Aorta (tissue), 5 donors: ENCODE measurements at places on chromosomes 13 and 19. TPM values are rescaled to one million over a fixed set of nuclear protein-coding genes. Genes with fewer than 3 reads are reported as not detected.
A peak's percentile ranks its signal among the peaks of the same experiment; 100 is the strongest.

DNA sequence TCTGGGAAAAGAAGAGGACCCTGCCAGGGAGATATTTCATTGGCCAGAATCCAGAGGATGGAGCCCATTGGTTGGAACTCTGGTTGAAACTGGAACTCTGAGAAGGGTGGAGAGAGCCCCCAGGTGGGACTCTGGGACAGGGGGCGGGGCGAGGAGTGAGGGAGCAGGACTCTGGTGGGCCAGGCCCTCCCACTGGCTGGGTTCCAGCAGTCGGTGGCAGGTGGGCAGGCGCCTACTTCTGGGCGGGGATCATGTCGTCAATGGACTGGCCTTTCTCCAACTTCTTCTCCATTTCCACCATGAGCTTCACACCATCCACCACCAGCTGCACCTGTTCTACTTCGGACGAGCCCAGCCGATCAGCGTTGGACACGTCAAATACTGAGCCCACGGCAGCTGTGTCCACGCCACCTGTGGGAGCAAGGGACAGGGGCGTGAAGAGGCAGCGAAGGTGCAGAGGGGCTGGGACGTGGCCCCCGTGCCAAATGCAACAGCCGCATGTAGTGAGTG lies 16.1 kb downstream of the CKM start:
- no peak for DNase-seq

The KL gene
- 2.4 TPM for total RNA-seq

DNA sequence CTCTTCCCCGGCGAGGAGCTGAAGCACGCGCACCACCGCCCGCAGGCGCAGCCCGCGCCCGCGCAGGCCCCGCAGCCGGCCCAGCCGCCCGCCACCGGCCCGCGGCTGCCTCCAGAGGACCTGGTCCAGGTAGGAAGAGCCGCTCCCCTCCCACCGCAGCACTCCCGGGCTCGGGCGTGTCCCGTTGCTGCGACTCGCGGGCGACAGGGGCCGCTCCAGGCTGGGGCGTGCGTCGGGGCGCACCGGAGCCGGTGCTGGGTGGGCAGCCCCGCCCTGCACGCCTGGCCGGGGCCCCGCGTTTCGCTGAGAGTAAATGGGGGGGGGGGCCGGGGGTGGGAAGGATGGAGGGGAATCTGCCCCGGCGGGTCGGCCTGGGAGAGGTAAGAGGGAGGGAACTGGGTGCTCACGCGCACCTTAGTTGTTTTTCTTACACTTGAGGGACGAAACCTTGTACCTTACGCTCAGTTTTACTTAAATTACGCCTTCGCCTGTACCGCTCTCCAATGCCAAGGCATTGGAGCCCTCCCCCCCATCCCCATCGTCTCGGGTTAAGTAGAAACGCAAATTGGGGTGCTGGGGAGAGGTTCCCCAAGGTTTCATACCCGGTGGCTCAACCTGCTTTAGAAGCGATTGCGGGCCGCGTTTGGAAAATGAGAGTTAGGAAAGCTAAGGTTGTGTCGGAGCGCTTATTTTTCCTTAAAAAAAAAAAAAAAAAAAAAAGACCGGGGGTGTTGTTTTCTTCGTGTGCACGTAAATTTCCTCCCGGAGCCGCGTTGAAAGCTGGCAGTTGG lies 850 bp downstream of the KLF5 start:
- DNase-seq: peak; percentile 57

- no peak for DNase-seq
Measured at GRCh38 chr13:48319531-48320398, 16.2 kb downstream of the RB1 start.

GRCh38 chr19:47725759-47726401 lies 12.7 kb downstream of the EHD2 start:
- DNase-seq: no peak

DNA sequence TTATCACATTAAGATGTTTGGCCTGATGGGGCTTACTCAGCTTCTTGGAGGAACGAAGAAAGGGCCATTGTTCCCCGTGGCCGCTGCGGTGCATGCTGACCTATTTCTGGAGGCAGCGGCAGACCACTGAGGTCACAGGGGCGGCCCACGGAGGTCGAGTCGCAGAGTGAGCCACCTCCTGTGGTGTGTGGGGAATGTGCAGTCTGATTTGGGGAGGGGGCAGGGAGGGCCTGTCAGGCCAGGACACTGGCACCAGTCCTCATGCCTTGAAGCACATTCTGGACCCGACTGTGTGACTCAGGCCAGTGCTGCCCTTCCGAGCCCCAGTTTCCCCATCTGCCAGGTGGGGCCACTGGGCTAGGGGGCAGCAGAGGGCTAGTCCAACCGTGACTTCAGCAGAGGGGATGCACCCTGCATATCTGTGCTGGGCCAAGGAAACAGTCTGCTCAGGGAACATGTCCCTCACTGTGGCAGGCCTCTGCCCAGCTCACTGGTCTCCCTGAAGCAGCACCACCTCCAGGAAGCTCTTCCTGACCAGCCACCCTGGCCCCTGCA lies 6.3 kb downstream of the SLC7A10 start:
- no peak for DNase-seq

- no peak for DNase-seq
Measured at GRCh38 chr13:73825143-73825542, 309.1 kb downstream of the KLF12 start.

- no peak for DNase-seq
Measured at GRCh38 chr13:79810669-79811068, 329.7 kb downstream of the NDFIP2 start.

GRCh38 chr13:42474954-42475353 lies 99.0 kb upstream of the TNFSF11 start:
- DNase-seq: no peak

GRCh38 chr19:47897861-47898260 lies 11.7 kb upstream of the SULT2A1 start:
- no peak for DNase-seq

- no peak for DNase-seq
Measured at GRCh38 chr13:96492766-96493165, 402.9 kb downstream of the HS6ST3 start.

- peak; percentile 97 for DNase-seq
Measured at GRCh38 chr19:11535792-11536595, 2.7 kb upstream of the CNN1 start.

- DNase-seq: no peak
Measured at GRCh38 chr13:113454936-113455335, 1.6 kb upstream of the ADPRHL1 start.

The SOHLH2 gene
- total RNA-seq: not detected

DNA sequence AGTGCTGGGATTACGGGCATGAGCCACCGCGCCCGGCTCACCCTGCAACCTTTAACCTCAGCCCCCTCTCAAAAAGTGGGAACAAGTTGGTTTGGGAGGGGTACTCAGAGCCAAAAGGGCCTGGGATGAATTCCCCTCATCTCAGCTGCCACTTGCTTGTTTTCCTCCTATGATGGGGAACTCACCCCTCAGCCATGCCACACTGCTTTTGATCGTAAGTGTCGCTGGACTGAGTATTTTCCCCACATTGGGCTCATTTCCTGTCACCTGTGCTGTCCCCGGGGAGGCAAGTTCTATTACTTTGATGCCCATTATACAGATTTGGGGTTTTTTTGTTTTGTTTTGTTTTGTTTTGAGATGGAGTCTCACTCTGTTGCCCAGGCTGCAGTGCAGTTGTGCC lies 6.5 kb downstream of the R3HDM4 start:
- no peak for DNase-seq

DNA sequence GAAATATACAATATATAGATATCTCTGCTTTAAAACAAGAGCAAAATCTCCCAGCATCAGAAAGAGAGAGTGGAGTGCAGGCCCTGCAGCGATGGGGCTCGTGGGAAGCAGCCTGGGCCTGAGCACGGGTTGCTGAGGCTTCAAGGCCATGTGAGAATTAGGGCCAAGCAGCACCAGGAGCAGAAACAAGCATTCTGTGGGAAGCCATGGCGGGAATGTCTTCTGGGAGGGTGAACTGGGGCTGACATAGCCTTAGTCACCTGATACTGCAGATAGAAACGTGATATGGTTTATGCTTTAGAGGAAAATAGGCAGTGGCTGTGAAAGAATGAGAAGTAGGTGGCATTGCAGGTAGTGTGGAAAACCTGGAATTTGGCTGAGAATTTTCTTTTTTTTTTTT lies 472.3 kb downstream of the IRS2 start:
- no peak for DNase-seq

DNA sequence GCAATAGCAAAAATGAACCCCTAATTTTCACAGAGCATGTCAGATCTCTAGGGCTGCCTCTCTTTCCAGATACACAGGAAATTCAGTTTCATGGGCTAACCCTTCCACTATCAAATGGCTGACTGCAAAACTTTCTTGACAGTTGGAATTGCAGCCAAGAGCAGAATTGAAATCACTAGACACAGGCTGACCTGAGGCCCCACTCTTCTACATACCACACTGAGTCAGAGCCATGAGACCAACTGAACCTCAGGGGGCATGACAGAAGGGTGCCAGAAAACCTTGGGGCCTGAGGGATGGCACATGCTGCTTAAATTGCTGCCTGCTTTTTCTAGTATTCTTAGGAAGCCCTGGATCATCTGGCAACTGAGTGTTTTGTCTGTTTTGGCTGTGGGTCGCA lies 1.7 kb upstream of the DLEU7 start:
- DNase-seq: no peak

DNA sequence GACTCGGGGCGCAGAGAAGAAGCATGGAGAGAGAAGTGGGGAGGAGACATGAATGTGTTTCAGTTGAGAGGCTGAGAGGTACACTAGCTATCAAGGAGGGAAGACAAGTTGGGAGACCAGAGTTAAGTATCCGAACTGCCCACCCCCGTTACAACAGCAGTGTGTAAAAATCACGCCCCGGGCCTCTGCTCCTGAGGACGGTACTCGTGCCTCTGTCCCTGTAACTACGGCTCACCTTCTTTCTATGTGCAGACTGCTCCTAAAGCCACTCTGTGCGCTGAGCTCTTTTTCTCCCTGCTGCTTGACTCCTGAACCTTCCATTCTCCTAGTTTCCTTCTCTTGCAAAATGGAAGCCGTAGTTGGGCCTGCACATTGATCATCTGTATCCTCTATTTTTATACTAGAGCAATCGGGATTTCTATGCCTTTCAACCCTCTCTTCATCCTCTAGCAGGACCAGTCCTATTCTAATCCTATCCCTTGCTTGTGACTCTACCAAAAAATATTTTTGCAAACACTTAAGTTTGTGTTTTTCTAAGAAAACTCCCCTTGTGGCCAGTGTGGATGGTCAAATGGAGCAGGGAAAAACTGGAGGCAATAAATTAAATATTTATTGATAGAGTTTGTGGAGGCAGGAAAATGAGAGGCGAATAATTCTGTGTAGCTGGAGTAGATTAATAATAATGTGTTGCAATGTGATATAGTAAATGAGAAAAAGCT lies 569 bp downstream of the POLR1D start:
- DNase-seq: no peak

The RYR1 gene
- total RNA-seq: 5.4 TPM

DNA sequence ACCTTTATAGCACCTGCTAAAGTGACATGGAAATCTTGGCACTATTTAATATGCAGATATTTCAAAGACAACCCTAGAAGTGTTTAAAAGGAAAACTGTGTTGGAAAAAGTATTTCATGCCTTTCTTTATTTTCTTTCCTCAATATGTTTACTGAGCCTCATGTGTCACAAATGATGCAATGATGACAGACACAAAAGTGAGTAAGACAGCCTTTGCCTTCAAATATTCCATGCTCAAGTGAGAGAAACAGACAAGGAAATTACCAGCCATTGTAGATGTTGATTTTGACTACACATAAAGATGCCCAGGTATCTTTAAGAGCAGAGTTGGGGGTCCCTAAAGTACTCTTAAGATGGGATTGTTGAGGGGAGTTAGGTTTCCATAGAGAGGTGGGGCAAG lies 48.0 kb upstream of the TPP2 start:
- DNase-seq: no peak

GRCh38 chr19:46040952-46041500 lies at the start of gene IGFL4:
Gene IGFL4, minus strand, starts transcription at chr19:46041002. Its CDS starts 40 bp downstream, at chr19:46040962.
- no peak for DNase-seq

The UPK1A gene
- not detected for total RNA-seq

- no peak for DNase-seq
Measured at GRCh38 chr13:88005188-88005587, 334.0 kb downstream of the SLITRK5 start.

- no peak for DNase-seq
Measured at GRCh38 chr13:52428295-52428694, 22.1 kb downstream of the VPS36 start.

DNA sequence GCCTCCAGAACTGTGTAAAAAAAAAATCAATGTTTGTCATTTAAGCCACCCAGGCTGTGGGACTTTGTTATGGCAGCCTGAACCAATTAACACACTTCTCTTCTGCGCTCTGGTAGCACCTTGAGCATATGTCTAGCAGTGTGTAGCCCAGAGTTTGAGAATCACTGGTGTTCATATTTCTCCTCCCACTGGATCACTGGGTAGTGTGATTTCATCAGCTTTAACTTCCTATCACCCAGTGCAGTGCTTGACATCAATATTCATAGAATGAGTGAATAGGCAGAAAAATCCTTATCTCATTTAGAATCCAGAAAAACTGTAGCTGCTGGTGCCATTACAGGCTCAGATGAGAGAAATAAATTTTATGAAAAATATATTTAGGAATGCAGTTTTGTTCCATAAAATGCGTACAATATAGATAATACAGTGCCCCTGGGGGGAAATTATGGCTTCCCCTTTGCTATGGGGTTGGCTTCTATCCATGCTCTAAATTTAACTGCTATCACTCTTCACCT lies 30.7 kb upstream of the WASF3 start:
- no peak for DNase-seq
